ENCODE measurements at places on chromosomes 3 and 15.

DNA sequence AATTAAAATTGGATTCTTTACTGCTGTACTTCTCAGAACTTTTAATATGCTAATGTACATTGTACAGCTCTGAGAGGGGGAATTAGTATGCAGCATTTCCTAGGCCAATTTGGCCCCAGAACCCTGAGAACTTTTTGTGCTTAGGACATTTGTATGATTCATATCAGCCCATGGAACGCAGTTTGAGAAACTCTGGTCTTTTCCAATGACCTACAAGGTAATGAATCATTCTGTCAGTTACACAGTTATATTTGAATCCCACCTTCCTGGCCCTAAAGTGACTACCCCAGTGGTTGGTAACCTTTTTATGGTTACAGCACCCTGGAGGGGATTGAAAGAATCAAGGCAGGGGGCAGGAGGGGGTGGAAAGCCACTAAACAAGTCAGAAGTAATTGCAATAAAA, 25.6 kb upstream of the KBTBD12 start:
- no peak for DNase-seq

DNA sequence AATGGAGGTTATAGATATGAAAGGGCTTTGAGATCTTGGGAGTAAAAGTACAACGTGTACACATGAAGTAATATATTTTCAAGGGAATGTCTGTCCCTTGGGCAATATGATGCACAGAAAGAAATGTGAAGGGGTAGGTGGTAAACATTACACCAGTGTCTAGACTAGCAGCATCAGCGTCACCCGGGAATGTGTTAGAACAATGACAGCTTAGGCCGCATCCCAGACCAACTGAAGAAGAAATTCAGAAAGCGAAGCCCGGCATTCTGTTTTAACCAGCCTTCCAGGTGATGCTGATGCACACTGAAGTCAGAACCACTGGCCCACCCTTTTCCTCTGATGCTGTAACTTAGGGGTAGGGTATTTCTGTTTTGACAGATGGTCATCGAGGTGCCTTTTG, 6.3 kb downstream of the INAFM2 start:
- DNase-seq, result no peak

- DNase-seq, result no peak
Observed at GRCh38 chr3:125309476-125309875, 65.6 kb downstream of the ZNF148 start.

DNA sequence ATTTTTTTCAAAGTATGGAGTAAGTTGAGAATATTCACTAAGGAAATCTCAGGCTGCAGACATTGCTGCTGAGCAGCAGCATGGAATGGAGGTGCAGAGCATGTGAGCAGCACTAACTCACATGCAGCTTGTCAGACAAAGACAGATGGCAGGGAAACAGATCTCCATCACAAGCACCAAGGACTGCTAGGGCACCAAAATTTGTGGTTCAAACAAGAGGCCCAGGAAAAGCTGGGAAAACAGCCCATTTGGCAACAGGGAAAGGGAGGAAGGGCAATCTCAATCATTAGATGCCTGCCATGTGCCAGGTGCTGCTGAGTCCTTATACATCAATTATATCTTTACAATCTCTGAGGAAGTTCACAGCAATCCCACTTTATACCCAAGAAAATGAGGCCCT, 47.2 kb upstream of the EIF1B start:
- no peak for DNase-seq

- DNase-seq, result peak; percentile 86
Observed at GRCh38 chr3:49133226-49133951, 539 bp upstream of the LAMB2 start.
